Renal cortical epithelial cell (primary cell): ENCODE measurements at places on chromosomes 7 and 10. TPM values are rescaled to one million over a fixed set of nuclear protein-coding genes. Genes with fewer than 3 reads are reported as not detected.

PBLD gene
- 7.1 and 10.6 TPM in 2 replicates for total RNA-seq

MEIG1 gene
- 0.40 TPM in 1 of 2 replicates, not detected in the other for total RNA-seq

EPHB6 gene
- 0.35 and 2.0 TPM in 2 replicates for total RNA-seq

MRLN gene
- total RNA-seq: not detected in 2 replicates

PNLIPRP2 gene
- total RNA-seq: not detected in 2 replicates

CRPPA gene
- 4.5 and 6.7 TPM in 2 replicates for total RNA-seq

- peak; percentile 64 for DNase-seq
Observed at GRCh38 chr10:17109475-17110207, 20.0 kb downstream of the CUBN start.

GRCh38 chr10:10911471-10911921 lies 106.2 kb upstream of the CELF2 start:
- peak; percentile 91 for DNase-seq

- no peak for DNase-seq
Observed at GRCh38 chr10:97547271-97547600, 25.3 kb upstream of the ANKRD2 start.

DNA sequence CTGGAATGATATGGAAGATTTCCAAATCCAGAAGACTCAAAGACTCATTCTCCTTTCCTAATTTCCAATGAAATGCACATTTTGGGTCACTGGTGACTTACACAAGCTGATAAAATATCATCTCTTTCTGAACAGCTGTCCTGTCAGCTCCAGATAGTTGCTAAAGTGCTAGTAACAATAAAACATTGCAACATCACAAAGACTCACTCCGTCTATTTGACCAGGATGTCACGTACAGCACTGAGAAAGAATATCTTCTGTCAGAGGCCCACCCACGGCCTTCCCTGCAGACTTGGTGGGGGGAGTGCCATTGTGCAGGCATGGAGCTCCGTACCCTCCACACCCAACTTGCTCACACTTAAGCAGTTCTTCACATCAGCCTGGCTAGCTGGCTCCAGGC lies 78.9 kb upstream of the EGR2 start:
- DNase-seq: no peak

DNA sequence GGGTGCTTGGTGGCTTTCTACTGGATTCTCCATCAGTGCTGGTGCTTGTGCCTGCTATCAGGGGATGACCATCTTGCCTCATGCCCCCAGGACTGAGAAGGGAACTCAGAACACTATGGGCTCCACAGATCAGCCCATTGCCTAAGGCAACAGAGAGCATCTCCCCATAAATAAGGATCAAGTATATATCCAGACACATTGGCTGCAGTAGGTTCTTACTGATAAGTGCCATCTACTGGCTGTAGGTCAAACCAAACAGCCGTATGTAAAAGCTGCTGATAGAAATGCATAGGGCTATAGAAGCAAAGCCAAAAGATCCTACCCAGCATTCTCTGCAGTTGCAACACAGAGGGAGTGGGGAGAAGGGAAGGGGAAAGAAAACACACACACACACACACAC lies 153.7 kb downstream of the CDK14 start:
- DNase-seq: no peak

DNA sequence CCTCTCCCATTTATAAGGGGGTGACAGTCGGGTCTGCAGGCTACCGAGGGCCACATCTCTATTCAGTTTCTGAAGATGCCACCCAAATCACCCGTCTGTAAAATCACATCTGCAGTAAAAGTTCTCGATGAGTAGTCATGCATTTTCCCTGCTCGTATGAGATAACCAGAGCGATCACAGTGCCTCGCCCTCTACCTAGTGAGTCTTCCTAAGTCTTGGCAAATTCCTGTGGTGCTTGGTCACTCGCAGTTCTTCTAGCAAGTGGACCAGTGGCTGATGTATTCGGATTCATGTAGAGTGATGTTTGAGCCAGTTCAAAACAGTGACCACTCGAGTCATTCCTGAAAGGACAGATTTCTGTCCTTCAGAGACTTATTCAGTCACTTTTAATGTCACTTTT lies 44.9 kb downstream of the INSYN2A start:
- DNase-seq: peak; percentile 70

DNA sequence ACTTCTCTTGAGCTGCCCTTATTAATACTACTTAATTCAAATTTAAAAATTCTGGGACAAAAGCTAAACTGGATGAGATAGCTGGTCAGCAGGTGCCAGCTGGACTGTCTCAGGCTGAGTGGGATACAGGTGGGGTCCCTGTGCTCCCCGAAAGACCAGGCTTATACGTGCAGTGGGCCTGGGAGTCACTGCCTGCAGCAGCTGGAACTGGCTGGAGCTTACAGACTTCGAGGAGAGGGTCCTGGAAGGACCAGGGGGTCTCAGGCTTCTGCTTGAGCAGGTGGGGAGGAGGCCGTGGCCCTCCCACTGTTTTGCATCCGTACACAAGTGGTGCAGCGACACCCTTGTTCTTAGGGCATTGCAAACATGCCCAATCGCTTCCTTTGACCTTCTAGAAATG lies 203.7 kb downstream of the GLRX3 start:
- DNase-seq: no peak

GRCh38 chr7:74476626-74477025 lies 22.9 kb downstream of the GTF2IRD1 start:
- DNase-seq: peak; percentile 56

DNA sequence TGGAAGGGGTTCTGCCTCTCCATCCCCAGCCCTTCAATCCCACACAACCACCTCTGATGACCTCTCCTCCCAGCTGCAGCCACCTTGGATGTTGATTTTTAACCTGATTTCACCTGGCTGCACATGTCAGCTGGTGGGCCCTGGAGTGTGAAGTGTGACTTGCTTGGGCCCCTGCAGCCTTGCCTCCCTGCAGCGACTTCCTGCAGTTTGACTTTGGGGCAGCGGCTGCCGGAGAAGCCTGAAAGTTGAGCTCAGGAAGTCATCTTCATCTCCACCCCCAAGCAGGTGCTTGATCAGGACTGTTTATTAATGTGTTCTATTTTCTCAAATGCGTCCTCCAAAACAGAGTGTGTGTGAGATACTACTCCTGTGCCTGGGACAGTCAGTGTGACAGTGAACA lies 675.2 kb upstream of the GALNT17 start:
- no peak for DNase-seq
